ENCODE measurements at places on chromosomes 4 and X.

GRCh38 chrX:57681341-57681740 lies 1.3 kb upstream of the NLRP2B start:
- no peak for DNase-seq

- no peak for DNase-seq
These were observed 29.8 kb upstream of the MAGEA11 start for GRCh38 chrX:149682031-149682430.

DNA sequence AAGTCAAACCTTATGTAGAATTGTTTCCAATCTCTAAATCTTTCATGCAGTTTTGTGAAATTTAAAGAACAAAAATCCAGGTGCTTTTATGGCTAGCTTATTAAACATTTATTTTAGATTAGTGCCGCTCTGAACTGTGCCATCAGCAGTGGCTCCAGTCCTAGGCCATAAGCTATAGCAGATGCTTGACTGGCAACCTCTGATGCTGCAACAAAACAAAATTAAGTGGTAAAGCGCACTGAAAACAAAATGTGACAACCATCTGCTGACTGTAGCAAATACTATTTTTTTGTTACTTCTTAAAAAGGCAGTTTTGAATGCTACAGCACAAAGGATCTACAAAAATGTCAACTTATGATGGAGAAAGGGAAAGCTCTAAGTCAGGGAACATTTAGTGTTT lies 237.4 kb downstream of the DCLK2 start:
- DNase-seq, result no peak

GRCh38 chr4:90540536-90540935 lies 413.3 kb downstream of the CCSER1 start:
- DNase-seq, result no peak

- DNase-seq, result no peak
These were observed 809 bp upstream of the H2AZ1 start for GRCh38 chr4:99950913-99951254.

DNA sequence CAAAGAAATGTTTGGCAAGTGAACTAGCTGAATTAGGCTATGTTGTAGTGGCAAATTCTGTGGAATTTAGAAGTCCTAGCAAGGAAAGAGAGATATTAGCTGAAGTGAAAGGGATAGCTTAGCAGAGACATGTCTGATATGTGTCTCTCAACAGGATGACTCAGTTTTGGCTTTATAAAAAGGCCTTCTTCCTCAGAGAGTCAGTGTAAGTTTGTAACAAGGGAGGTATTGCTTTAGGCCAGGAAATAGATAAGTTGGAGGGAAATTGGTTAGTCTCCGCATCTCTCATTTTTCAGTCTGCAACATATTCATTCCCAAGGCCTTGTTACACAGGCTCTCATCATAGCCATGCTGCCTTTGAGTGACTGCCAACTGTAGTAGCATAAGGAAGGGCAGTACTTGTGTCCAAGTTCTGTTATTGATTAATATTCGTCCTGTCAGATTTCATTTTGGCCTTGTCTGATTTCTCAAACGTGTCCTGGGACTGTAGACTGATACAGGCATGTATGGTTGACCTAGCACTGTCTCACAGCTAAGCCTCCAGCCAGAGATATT lies 4.0 kb downstream of the TMEM164 start:
- DNase-seq, result no peak

DNA sequence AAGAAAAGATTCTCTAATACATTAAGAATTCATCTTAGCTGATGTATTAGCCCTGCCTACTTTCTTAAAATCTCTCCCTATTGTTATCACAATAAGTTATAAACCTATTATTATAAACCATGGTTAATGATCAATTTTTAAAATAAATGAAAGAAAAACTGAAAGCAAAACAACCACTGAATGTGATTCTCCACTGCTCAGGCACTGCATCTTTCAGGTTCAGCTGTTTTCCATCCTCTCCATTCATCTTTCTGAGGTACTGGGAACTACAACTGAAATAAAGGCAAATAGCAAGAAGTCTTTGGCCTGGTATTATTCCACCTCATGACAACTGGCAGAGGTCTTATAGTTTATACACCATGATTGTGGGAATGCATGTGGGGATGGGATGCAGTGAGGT lies 798.9 kb upstream of the AADAT start:
- DNase-seq, result no peak

GRCh38 chrX:54633641-54634040 lies 103.6 kb downstream of the GNL3L start:
- no peak for DNase-seq

- DNase-seq, result no peak
These were observed 40.3 kb downstream of the SLC4A4 start for GRCh38 chr4:71379126-71379525.

DNA sequence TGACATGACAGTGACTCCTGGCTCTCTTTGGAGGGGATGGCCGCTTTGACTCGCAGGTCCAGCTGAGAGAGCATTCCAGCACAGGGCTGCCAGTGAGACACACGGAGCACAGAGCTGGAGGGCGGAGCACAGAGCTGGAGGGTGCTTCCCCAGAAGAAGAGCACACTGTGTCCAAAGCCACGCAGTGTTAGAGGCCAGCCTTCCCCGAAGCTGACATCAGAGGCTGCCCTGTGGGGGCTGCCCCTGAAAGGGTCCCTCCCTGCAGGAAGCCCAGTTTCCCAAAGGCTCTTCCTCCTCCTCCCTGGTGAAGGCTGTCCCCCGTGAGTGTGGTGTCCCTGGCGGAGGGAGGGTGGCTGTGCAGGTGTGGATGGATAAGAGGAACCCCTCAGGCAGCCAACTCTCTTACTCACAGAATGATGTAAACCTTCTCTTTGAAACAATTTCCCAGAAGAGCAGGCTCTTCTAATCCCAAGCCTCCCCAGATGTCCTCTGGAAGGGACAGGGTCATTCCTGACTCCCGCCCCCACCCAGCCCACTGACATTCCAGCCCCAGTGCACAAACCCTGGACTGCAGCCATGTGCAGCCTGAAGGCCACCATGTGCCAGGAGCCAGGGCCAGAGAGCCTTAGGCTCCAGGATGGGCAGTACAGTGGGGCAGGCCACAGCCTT lies 53.4 kb downstream of the PSAPL1 start:
- no peak for DNase-seq

DNA sequence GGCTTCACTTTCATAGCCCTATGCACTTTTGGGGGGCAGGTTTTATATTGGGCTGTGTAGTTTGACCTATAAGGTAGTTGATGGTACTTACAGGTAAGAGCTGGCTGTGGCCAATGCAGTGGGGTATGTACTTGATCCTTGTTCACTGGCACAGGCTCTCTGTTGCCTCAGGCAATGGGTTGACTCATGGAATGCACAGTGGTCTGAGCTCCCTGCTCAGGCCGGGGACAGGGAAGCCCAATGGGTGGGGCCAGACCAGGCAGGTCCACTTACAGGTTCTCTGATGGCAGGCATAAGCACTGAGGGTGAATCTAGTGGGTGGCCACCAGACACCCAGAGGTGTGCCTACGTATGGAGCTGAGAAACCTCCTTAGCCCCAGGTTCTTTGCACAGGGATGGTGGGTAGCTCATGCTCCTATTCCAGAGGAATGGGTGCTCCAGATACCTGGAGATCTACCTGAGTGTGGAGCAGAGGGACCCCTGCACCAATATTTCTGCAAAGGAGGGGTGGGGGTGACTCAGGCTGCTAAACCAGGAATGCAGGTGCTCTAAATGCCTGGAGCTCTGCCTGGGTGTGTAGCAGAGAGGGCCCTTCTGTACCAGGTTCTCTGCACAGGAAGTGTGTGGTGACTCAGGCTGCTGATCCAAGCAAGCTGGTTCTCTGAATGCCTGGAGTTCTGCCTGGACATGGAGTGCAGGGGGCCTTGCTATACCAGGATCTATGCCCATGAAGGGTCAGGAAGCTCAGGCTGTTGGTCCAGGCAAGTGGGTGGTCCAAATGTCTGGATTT lies 52.3 kb downstream of the IL1RAPL2 start:
- no peak for DNase-seq

- no peak for DNase-seq
These were observed 4.8 kb upstream of the CXCL13 start for GRCh38 chr4:77600521-77601451.

Measured in effector CD8-positive, alpha-beta T cell (primary cell).